ENCODE measurements at places on chromosomes 2 and 18. TPM values are rescaled to one million over a fixed set of nuclear protein-coding genes. Genes with fewer than 3 reads are reported as not detected.

ZSWIM2 gene
- not detected for total RNA-seq

THSD7B gene
- not detected for total RNA-seq

DOK6 gene
- 0.06 TPM for total RNA-seq

OBSL1 gene
- 45.3 TPM for total RNA-seq

SATB2 gene
- 8.2 TPM for total RNA-seq

ASB18 gene
- not detected for total RNA-seq

ASPRV1 gene
- 1.2 TPM for total RNA-seq
